ENCODE measurements at places on chromosomes 6 and 20.

DNA sequence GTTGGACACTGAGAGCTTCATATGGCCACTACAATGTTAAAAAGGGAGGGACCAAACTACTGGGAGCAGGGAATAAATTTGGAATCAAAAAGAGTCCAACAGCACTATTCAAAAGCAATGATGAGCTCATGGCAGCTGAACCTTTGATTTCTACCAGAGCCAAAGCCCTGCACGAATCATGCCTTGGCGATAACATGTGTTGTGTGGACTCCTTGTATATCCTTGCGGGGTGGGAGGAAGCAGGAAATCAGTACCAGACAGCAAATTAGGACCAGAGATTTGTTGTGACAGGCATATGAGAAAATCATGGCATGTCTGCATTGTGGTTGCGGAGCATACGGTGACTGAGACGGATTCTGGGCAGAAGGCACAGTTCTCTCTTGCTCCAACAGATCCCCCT is 85.6 kb upstream of the EMILIN3 start:
- no peak for DNase-seq

DNA sequence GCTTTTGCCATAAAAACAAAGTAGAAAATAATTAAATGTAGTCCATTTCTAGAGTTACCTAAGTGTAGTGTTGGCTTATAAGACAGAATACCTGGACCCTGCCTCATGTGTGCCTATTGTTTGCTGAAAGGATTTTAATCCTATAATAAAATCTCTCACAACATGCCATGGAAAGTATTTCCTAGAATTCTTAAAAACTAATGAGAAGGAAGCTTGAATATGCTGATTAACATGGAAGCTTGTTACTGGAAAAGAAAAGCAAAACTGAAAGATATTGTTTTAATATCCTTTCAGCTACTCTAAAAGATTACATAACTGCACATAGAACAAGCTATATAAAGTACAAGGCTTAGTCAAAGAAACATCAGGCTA is 18.0 kb upstream of the FAM135A start:
- DNase-seq, result no peak

DNA sequence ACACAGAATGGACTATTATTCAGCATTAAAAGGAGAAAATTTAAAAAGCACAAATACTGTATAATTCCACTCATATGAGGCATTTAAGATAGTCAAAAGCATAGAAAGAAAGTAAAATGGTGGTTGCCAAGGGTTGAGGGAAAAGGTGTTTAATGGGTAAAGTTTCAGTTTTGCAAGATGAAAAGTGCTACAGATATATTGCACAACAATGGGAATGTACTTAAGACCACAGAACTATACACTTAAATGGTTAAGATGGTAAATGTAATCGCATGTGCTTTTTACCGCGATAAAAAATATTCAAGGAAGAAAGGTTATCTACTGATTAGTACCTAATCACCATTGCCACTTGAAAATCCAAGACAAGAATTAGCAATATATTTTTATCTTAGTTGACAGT is 71.8 kb upstream of the NOX3 start:
- no peak for DNase-seq

DNA sequence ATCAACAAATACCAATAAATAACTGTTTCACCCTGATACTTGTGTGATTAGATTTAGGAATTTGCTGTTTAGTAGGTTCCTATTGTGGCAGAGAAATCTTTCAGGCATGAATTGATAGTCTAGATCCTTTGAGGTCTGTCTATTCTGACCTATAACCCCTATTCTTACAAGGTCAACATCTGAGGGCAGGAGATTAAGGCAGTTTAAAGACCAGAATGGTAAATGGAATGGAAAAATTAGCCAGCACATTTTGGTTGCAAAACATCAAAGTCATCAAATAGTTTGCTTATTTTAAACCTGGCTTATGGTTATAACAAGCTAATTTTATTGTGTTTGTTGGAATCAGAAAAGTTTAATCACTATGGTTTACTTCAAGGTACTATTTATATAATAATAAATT is 78.4 kb downstream of the LIN28B start:
- no peak for DNase-seq

DNA sequence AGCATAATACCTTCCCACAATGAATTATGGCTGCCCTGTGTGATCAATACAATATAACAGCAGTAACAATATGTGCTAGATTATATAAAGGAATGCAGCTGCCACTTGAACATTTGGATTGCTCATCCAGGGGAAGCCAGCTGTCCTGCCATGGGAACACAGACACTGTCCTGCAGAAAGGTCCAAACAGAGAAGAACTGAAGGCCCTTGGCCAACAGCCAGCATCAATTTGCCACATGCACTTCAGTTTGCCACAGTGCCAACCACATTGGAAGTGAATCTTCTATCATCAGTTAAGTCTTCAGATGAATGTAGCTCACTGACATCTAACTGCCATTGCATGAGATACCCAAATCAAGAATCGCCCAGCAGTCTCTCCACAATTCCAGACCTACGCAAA is 332.4 kb downstream of the PRKN start:
- no peak for DNase-seq

DNA sequence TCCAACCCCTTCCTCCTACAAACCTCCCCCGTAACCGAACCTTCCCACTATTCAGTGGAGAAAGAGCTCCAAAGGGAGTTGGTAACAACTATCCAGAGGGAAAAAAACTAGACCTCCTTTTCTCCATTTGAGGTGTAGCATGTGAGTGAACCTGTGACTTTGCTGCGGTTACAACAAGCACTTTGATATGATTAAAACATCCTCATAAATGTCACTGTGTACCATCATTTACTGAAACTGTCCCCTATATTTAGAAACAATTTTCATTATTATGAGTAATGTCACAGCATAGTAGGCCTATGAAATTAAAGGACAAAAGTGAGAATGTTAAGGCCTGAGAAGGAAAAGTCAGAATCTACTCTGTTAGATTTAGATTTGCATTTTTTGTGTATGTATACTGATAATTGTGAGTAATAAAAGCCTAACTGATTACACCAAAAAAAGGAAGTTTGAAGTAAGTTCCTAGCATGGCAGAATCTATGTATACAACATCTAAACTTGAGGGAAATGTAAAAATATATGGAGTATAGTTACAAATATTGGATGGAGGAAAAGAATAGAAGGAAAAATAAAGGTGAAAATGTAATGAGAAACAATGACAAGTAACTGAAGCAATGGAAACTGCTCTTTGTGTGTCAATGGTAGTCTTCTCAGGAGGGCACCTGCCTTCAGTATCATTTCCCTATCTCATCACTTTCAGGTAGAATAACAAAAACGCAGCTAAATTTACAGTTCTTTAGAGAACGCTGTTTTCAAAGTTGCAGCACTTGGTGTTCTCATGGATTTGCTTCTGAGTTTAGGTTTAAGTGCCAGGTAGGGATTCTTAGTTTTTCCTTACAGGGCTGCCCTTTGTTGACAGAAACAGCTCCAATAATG is 145.9 kb downstream of the IMPG1 start:
- no peak for DNase-seq

DNA sequence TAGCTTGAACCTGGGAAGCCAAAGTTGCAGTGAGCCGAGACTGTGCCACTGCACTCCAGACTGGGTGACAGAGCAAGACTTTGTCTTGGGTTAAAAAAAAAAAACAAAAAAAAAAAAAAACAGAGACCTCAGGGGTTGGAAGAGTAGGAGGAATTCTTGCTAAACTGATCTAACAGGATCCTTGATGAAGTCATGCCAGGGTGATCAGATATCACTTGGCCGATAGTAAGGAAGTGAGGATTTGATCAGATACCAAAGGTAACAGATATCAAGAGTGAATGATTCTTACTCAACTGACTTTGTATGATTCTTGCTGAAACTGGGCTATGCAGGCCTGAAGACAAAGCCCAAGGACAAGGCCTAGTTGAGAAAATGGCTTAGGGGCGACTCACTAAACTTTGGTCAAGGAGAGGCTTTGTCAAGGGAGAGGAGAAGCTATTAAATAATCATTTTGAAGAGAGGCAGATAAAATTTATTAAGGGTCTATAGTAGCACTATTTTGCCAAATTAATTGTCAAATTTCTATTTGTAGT is 624.7 kb downstream of the UTRN start:
- no peak for DNase-seq

DNA sequence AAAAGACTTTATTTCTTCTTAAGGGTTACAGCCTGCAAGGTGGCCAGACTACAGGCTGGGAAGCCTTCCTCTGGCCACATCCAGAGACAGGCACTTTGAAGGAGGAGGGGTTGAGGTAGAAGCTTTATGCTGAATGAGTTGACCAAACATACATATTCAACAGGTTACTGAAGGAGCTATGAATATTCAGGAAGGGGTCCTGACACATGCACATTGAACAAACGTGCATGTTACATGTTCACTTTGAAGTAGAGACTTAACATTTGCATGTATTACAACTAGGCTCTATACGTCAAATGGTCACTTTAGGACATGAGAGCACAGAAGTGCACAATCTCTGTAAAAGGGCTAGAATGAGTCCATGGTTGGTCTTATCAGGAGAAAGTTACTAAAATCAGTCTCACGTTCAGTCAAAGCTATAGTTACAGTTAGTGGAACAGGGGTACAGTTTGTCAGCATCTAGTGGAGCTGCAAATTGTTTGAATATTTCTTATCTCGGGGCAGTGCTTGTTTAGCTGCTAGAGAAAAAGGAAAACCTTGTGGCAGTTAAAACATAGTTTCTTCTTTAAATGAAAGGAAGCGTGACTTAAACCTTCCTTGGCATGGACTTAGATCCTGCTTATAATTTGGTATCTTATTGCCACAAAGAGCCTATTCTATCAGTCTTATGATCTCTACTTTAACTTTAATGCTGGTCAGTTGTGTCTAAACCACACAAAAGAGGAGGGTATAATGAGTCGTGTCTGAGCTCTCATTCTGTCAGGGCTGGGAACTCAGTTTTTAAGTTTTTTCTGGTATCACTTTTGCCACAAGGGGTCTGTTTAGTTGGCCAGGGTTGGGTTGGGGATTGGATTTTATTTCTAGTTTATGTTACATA is 4.6 kb upstream of the ZSCAN9 start:
- no peak for DNase-seq

DNA sequence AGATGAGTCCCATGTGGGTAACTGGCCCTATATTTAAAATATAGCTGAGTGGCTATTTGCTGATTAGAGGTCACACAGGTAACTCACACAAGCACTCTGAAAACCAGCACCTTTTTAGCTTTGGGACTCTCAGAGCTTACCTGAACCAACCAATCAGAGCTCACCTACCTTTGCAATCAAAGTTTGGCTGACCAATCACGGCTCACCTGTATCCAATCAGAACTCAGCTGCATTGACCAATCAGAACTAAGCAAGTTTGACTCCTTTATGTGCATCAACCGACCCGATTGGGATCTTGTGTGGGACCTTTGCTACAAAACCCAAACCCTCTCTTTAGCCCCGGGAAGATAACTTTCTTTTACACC is 106.8 kb upstream of the NXT1 start:
- DNase-seq, result no peak

DNA sequence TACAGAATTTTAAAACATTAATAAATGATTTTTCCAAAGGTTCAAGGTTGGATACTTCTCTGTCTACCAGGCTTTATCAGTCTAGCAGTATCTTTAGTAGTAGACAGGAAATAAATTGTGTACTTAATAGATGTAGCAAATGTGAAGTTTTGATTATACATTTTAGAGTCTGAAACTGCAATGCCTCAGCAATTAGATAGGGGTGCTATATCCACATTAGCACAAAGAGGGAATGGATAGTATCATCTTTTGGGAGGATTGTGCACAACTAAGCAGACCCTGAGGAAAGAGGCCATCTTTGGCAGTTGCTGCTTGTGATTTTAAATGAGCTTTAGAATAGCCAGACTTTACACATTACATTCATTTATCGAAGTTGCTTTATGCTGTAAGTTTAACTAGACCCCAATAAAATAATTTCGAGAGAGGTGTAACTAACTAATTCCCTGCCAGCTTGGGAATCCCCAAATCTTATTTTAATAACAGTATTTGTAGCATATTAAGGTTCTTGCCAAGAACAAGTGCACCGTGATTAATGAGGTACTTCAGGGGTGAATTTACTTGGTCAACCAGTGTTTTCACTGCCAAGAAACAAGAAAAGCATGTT is 2.8 kb downstream of the KCNQ5 start:
- DNase-seq, result no peak

DNA sequence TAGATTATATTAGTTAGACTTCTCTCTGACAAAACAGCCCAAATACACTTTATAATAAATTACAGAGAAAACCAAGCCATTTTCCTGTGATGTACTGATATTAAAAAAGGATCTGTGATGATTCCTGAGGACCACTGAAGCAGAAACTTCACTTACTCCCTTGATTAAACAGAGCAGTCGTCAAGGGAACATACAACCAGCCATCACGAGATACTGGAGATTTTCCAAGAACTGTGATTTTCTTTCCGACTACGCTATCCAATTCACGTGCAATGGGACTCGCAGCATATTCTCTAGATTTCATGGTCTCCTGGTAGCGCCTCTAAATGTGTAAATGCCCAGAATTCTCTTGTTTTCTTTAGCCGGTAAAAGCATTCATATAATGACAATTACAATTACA is 377.4 kb downstream of the PHF3 start:
- no peak for DNase-seq

GRCh38 chr6:131549811-131550210 is 23.2 kb upstream of the ARG1 start:
- DNase-seq, result no peak

- DNase-seq, result no peak
Measured at GRCh38 chr6:105967917-105968602, 118.1 kb upstream of the PRDM1 start.

DNA sequence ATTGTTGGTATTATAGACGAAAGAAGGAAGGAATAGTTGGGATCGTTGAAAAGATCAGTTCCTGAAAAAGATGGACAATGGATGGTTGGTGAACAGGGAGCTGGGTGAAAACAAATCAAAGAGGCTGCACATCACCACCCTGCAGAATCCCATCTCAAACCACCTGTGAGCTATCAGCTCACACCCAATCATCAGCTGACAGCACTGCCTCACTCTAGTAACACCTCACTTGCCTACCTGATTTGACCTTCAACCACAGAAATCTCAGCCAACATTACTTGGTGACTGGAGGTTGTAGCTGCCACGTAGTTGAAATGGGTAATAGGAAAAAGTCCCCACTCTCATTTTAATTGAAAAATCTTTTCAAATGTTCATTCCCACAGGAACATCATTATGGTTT is 101.8 kb upstream of the DST start:
- no peak for DNase-seq

GRCh38 chr6:138229663-138230179 is 11.4 kb upstream of the PBOV1 start:
- DNase-seq, result no peak

- DNase-seq, result no peak
Measured at GRCh38 chr20:51470907-51471411, 71.6 kb downstream of the NFATC2 start.

DNA sequence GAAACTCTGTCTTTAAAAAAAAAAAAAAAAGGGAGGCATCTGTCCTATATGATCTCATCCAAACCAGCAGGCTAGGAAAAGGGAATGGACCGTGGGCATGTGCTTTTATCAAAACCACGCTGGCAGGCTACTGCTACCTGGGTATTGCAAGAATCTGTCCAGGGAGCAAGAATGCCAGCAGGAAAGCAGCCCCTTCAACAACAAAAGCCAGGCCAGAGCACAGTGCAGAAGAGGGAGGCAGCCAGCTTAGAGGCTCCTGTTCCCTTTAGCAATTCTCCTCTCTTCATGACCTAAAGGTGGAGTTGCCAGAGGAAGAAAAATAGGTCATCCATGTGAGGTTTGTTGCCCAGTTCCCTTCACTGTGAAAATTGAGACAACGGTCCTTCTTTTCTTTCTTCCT is 18.2 kb downstream of the TBC1D20 start:
- no peak for DNase-seq

Data from stimulated activated CD8-positive, alpha-beta memory T cell treated with anti-CD3 and anti-CD28 coated beads, Interleukin-4, amount 100 ng/mL, for 4 hours (primary cell).